GDM1 (cell line): ENCODE measurements at places on chromosomes 7 and 10.

- DNase-seq: no peak
These were observed 248.2 kb downstream of the REEP3 start for GRCh38 chr10:63769367-63769766.

DNA sequence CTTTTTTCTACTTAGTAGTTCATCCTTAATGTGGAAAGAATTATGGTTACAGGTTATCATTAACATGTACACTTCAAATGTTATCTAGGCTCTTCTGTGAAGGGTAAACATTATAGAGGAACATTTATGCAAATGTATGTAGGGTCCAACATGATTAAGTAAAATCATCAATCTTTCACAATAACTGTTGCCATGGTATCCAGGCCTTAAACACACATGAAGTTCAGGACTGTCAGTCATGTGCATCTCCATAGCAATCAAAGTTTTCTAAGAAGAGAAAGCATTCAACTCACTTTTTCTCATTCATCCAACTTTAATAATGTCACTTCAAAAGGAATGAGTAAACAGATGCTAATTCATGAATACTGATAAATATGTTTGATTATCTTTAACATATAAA lies 83.6 kb downstream of the DNAJC1 start:
- no peak for DNase-seq

DNA sequence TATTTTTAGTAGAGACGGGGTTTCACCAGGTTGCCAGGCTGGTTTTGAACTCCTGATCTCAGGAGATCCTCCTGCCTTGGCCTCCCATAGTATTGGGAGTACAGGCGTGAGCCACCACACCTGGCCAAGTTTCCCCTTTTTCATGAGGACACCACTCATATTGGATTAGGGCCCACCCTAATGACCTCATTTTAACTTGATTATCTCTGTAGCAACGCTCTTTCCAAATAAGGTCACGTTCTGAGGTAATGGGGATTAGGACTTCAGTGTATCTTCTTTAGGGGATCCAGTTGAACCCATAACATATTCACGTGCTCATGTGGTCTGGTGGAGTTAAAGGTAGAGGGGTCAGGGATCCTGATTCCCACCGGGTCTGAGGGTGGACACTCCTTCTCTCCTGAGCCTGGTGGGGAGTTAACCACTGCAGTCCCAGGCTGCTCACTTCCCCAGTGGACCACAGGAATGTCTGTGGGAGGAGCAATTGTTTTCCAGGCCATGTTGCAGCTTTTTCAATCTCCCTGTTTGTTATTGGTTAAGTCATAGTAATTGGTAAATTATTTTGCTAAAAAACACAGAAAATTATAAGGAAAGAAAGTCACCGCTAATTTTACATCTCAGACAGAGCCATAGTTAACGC lies 130.5 kb downstream of the GRK5 start:
- no peak for DNase-seq

GRCh38 chr7:86930554-86931307 lies 128.7 kb downstream of the ELAPOR2 start:
- no peak for DNase-seq

GRCh38 chr10:119350502-119351097 lies 143.2 kb downstream of the GRK5 start:
- no peak for DNase-seq

GRCh38 chr10:124106241-124106879 lies 13.0 kb upstream of the CHST15 start:
- no peak for DNase-seq

GRCh38 chr10:108782411-108782810 lies 1140.9 kb downstream of the XPNPEP1 start:
- no peak for DNase-seq

GRCh38 chr10:43305876-43306275 lies 39.0 kb upstream of the RASGEF1A start:
- DNase-seq: no peak

DNA sequence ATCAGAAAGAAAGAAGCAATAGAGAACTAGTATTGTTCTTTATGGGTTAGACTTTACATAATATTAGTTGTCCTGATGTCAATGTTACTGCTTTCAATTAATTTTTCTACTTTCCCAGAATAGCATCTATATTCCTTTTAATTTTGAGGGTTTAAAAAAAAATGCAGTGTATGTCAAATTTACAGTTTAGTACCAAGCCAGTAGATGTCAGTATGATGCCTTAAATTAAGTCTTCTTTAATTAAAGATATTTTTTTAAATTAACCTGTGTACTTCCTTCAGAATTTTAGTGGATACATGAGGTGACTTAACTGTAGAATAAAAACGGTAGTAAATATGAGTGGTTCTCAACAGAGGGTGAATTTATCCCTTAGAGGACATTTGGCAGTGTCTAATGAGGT lies 35.2 kb upstream of the STOX1 start:
- no peak for DNase-seq

DNA sequence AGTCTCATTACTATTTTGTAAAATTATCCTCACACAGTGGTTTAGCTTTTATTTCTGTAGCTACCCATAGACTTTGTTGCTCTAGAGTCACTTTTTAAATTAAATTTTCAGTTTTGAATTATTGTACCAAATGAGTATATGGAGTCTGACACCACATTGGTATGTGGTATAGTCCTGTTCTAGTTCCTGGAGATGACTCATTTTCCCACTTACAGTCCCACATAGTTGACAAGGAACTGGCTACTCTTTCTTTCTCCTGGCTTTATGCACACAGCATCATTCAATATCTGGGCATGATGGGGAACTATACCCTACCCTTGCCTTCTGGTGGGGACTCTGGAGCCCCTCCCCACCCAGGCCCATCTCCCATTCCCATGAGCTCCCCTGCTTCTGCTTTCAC lies 92.6 kb upstream of the RAB11FIP2 start:
- DNase-seq: no peak

GRCh38 chr7:40205992-40206391 lies 71.2 kb downstream of the SUGCT start:
- no peak for DNase-seq

- no peak for DNase-seq
These were observed 22.7 kb downstream of the MRC1 start for GRCh38 chr10:17831896-17832295.

GRCh38 chr7:9945131-9945530 lies 1028.5 kb upstream of the PHF14 start:
- DNase-seq: no peak

GRCh38 chr10:79346388-79347225 lies 662 bp upstream of the PPIF start:
- DNase-seq: no peak

DNA sequence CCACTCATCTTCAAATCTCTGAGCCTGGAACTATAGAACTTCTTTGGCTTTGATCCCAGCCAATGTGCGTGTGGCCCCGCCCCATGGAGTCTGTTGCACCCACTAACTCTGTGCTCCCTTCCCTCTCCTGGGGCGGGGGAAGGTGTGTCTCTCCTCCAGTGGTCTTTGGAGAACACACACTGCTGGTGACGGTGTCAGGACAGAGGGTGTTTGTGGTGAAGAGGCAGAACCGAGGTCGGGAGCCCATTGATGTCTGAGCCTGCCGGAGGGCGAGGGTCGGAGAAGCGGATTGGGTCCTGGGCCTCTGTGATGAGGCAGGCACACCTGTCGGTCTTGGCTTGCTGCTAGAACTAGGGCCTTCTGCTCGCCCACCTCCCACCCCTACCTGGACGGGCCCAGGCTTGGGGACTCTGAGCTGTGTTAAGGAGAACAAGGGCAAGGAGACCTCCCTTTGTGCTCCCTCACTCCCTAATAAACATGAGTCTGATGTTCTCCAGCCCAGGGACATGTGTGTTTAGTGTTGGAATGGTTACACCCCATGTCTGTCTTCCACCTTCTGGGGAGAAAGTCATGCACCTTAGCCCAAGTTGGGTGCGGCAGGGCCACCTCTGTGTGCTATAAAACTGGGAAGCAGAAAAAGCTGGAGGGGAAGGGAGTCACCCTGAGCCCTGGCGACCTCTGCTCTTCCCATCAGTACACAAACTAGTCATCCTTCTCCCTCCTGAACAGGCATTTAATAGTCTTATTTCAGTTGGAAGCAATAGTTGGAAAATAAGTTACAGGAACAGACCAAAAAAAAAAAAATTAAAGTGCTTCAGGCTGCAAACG lies 4.6 kb downstream of the TRAPPC14 start:
- DNase-seq: no peak

GRCh38 chr10:51892965-51893658 lies 193.7 kb upstream of the CSTF2T start:
- peak; percentile 1 for DNase-seq

DNA sequence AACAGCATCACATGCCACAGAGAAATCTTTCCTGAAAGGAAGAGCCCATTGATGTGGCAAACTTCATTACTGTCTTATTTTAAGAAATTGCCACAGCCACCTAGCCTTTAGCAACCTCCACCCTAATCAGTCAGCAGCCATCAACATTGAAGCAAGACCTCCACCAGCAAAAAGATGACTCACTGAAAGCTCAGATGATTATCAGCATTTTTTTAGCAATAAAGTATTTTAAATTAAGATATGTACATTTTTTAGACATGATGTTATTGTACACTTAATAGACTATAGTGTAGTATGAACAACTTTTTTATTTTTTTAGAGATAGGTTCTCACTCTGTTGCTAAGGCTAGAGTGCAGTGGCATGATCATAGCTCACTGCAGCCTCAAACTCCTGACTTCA lies 14.8 kb downstream of the STEAP1B start:
- no peak for DNase-seq

DNA sequence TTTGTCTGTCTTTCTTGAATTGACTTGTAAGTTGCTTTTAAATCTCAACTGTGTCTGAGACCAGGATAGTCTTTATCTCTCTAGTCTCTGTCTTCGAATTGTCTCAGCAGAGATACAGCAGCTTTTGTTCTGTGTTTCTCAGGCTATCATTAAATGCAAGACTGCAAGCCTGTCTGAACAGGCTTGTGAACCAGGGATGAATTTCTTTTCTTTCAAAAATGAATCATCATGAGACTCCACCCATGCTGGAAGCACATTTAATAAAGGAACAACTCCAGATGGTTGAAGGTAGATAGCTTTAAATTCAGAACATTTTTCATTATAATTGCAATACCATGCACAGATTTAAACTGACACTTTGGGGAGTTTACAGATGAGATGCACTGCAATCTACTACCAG lies 155.9 kb downstream of the SEC23IP start:
- DNase-seq: no peak

- DNase-seq: no peak
These were observed 244.2 kb upstream of the YAE1 start for GRCh38 chr7:39321909-39322498.

GRCh38 chr7:66504131-66504530 lies 124.5 kb upstream of the KCTD7 start:
- DNase-seq: no peak

DNA sequence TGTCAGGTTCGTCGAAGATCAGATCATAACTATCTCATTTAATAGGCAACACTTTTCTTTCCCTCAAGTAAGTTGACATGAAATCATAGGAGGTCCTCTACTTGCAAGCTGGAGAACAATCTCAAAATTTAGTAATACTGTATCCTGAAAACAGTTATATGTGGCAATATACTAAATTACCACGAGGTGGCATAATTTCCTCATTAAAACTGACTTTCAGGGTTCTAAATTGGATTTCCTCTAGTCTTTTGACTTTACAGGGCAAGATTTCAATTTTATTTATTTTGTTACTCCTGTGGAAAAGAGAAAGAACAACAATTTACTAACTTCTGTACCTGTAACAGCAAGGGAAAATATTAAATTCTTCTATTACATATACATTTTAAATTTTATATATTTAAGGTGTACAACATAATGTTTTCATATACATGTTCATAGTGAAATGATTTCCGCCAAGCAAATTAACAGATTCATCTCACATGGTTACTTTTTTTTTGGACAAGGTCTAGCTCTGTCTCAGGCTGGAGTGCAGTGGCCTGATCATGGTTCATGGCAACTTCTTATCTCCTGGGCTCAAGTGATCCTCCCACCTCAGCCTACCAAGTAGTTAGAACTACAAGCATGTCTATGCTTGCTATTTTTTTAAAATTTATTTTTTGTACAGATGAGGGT lies 53.4 kb upstream of the CYP2C18 start:
- peak; percentile 4 for DNase-seq

- no peak for DNase-seq
These were observed 17.3 kb upstream of the NRBF2 start for GRCh38 chr10:63115732-63116383.

DNA sequence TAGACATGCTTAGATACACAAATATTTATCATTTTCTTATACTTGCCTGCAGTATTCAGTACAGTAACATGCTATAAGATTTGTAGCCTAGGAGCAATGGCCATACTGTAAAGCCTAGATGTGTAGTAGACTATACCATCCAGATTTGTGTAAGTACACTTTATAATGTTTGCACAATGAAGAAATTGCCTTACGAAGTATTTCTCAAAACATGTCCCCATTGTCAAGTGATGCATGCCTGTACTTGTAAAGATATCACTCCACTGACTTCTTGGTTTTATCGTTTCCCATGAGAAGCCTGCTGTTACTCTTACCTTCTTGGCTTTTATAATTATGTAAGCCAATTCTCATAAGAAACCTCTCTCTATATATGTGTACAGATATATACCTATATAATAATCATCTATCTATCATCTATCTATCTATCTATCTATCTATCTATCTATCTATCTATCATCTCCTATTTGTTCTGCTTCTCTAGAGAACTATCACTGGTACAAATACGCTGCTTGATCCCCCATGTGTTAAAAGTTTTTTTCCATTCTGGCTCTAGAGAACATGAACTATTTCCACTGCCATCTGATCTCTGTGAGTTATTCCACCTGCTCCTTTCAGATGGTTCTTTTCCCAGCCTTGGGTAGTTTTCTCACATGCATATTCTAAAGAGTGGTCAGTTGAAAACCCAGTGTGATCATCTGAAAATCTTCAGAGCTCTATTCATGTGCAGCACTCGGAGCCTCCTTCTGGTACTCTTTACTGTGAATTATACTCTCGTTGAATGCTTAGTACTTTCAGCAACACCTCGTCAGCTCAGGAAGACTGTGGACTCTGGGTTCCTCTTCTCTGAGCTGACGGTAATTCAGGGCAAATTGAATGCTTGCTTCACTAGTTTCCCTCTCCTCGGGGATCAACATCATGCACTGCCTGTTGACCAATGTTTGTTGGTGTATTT lies 14.5 kb upstream of the VCL start:
- no peak for DNase-seq

DNA sequence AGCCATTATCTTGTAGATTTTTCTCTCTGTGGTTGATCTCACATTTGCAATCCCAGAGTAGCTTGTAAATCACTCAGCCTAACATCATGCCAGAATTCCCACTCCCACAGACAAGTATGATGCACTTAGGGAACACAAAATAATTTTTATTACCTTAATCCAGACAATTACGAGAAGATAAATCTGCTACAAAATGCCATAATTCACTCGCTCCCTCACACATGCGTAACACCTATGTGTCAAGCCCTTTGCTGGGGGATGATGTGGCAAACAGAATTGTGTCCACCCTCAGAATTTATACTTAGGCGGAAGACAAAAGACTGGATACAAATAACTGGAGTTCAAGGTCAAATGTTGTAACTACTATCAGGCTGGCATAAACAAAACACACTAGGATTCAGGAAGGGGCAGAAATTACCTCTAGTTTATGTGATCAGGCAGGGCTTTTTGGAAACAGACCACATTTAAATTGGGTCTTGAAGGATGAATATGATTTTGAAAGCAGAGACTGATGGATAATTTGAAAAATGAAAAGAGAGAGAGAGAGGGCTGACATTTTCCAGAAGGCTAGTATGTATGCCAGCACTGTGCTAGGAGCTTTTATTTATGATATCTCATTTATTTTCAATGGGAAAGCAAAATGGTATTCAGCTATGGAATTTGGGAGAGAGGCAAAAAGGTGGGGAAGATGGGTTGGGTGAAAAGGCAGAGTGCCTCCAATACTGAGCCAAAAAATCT lies 69.8 kb downstream of the DOCK4 start:
- DNase-seq: no peak
